ENCODE measurements at places on chromosomes 1 and 21.

DNA sequence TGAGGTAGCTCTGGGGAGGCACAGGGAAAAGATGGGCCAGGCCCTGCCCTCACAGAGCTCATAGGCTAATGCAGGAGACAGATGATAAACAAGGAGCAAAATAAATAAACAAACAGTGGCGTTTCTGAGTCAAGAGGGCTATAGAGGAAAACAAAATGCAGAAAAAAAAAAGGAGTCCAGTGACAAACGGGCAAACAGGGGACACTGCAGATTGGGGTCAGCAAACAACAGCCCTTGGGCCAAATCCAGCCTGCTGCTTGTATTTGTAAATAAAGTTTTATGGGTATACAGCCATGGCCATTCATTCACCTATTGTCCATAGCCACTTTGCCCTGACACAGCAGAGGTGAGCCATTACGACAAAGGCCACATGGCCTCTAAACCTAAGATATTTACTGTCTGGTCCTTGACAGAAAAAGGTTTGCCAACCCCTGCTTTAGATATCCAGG lies 19.1 kb upstream of the PINK1 start:
- DNase-seq = no peak

DNA sequence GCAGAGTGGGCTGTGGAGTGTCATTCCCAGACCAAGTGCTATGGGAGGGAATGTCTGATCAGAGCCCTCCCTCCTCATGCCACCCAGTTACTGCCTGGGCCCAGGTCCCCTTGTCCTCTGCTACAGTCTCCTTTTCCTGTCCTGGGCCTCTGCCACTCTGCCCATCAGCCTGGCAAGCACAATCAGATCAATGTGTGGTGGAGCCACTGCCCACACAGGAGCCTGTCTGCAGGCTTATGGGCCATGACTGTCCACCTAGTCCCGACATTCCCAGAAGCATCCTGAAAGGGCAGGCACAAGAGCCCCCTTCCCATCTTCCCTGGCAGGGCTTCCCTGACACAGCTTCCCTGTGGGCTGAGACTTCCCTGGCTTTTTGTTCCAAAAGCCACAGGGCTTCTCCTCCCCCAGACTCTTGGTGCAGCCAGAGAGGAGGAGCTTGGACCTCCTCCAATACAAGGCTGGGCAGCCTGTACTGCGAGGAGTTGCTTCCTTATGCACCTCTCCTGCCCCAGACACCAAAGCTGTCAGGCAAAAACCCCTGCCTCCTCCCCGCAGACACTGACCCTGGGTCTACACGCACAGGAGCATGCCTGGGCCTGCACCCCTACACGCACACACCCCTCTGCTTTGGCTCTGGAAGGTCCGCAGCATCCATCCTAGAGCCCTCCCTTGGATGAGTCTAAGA lies 29.2 kb upstream of the CNTN2 start:
- no peak for DNase-seq

DNA sequence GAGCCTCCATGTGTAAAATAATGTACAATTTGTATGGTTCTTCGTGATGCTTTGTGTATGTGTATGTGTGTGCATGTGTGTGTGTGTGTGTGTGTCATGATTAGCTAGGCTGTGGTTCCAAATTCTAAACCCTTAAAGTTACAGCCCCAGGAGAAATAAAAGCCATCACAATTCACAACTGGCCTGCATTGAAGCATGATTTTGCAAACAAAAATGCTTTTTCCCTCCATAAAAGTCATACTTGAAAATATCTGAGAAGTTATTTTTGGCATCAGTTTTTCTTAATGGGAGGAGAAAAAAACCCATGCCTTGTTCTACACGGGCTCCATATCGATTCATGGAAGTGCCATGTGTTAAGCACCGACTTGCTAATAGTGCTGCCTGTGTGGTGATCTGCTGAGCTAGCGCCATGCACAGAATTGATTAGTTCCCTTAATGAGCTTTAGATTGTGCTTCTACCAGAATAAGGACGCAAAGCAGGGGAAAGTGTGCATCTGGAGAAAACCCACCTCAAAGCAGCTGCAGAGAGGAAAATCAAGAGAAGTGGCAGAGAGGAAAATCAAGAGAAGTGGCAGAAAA lies 207.3 kb downstream of the DSCAM start:
- DNase-seq = no peak

DNA sequence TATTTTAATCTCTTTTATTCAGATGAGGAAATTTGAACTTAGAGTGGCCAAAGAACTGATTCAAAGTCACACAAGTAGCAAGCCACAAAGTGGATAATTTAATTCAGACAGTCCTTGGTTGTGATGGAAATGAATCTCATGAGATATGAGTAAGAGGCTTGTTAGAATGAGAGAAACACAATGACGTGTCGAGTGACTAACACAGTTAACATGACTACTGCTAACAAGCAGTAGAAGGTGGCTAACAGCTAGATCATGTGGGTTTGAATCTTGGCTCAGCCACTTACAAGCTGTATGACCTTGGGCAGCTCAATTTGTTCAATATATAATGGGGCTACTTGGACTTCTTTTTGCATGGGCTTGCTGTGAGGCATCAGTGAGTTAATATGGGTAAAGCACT lies 104.5 kb upstream of the LMO4 start:
- no peak for DNase-seq

- DNase-seq = no peak
These were observed 18.5 kb downstream of the PIK3R3 start for GRCh38 chr1:46113948-46114347.

DNA sequence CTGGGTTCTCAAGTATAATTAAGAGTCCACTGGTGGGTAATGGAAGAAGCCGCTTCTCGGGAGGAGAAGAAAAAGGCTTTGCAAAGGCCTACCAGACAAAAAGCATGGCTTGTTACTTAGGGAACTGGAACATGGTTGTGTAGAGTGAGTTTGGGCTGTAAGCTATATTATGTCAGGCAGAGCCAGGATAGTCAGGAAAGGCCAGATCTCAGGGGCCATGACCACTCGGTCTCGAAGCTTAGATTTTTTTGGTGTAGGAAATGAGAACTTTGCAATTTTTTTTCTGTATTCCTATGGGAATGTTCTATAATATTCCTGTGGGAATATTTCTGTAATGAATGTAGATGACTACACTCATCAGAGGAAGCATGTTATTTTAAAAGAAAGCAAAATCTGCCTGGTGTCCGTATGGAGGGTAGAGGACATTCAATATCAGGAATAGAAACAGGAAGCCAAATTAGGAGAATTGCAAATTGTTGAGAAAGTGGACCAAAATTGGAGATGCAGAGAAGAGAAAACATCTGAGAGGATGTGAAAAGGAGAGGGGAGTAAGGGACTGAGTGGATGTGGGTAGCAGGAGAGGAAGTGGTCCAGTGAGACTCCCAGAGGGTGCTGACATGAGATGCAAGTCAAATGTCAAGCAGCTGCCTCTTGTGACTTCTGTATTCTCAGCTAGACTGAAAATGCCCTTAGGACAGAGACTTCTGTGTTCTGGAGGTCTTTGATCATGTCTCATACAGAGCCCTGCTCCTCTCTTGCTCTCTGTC lies 45.2 kb upstream of the HAO2 start:
- no peak for DNase-seq

GRCh38 chr1:212149566-212149965 lies 114.0 kb downstream of the DTL start:
- DNase-seq = no peak

- no peak for DNase-seq
These were observed 101.9 kb upstream of the LBR start for GRCh38 chr1:225529726-225530125.

GRCh38 chr21:26032263-26032662 lies 138.3 kb downstream of the APP start:
- no peak for DNase-seq

GRCh38 chr1:23799570-23800399 lies 769 bp downstream of the GALE start:
- peak; percentile 32 for DNase-seq

DNA sequence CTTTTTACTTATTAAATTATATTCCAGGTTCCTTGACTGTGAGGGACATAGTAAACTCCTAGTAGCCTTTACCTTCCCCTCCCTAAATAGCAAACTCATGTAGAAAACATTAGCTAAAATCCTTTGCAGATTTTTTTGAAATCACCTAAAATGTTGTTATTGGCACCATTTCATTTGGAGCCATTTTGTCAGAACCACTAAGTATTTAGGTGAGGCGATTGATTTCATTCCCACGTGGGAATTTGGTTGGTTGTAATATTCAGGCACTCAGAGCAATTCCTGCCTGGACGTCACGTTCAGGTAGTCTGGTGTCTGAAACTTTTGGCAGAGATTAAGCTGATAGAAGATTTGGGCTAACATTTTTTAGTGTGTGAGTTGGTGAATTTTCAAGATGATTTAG lies 84.3 kb downstream of the CAMTA1 start:
- DNase-seq = no peak

GRCh38 chr1:54464477-54465146 lies 58.4 kb upstream of the SSBP3 start:
- no peak for DNase-seq

- peak; percentile 57 for DNase-seq
These were observed at the start of gene IFNLR1 for GRCh38 chr1:24186993-24187790. Gene IFNLR1, minus strand, starts transcription at chr1:24187289. Its CDS starts 41 bp downstream, at chr1:24187248.

DNA sequence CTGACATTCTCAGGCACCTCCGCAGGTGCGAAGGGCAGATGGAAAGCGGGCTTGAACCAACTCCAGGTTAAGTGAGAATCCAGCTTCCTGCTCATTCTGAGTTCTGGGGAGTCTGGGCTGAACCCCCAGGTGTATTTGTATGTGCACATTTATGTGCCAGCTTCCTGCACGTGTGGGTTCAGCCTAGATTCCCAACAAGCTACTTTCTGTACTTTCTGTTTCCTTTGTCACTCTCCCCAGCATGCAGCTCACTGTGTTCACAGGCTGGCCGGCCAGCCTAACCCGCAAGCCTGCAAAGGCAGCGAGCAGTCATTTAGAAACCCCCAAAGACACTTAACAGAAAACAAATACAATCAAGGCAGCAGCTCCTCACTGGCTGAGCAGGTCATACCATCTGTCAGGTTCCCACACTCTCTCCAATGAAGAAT lies 1.3 kb upstream of the IL19 start:
- DNase-seq = no peak

GRCh38 chr1:61935516-61935915 lies 193.2 kb downstream of the PATJ start:
- no peak for DNase-seq

- DNase-seq = no peak
These were observed 290.4 kb downstream of the AKT3 start for GRCh38 chr1:243559575-243560162.

- no peak for DNase-seq
These were observed 167.0 kb downstream of the C1orf21 start for GRCh38 chr1:184553845-184554244.

DNA sequence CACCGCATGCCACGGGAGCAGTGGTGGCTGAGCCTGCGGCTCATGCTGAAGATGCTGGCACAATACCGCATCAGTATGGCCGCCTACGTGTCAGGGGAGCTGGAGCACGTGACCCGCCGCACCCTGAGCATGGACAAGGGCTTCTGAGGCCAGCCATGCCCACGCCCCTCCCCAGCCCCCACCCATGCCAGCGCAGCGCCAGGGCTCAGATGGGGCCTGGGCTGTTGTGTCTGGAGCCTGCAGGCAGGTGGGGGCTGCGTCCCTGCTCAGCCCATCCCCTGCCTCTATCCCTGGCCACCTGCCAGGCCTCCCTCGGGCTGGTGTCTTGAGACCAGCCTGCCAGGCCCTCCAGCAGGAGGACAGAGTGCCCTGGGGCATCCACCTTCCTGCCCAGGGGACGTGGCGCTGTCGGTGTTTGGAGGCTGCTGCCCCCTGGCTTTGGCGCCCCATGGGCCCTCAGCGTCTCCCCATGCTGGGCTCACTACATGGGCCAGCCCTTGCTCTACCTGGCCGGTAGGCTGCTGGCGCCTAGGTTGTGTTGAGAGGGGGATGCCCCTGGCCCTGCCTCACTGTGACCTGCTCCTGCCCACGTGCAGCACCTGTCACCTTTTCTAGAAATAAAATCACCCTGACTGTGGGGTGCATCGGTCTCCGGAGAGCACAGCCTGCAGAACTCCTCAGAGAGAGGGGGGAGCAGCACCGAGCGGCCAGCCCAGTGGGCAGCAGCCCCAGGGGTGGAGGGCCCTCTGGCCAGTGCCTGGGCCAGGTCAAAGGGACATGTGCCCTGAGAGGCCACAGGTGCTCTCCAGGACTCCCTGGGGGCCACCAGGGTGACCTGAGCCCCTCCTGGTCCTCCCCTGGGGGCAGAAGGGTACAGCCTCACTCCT lies 12.2 kb downstream of the CFAP410 start:
- no peak for DNase-seq

DNA sequence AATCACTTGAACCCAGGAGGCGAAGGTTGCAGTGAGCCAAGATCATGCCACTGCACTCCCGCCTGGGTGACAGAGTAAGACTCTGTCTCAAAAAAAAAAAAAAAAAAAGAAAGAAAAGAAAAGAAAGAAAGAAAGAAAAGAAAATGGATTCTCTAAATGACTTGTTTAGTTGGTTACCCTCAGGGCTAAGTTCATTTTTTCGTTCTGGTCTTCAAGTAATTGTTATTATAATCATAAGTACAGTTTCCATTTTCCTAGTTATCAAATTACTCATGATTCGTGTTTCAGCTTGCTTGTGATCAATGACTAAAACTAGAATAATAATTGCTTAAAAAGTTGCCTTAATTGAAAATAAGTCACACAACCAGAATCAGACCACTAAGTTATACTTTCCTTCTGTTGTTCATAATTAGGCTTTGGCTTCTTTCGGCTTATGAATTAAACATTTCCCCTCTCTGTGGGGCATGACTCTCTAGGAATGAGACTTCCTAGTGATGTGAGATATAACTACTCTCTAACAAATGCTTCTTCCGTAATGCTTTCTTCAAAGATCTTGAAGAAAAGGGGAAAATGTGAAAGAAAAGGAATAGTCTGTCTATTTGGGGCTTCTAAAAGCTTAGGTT lies 9.6 kb upstream of the RLF start:
- no peak for DNase-seq

- no peak for DNase-seq
These were observed 141.8 kb upstream of the PBX1 start for GRCh38 chr1:164417016-164417704.

DNA sequence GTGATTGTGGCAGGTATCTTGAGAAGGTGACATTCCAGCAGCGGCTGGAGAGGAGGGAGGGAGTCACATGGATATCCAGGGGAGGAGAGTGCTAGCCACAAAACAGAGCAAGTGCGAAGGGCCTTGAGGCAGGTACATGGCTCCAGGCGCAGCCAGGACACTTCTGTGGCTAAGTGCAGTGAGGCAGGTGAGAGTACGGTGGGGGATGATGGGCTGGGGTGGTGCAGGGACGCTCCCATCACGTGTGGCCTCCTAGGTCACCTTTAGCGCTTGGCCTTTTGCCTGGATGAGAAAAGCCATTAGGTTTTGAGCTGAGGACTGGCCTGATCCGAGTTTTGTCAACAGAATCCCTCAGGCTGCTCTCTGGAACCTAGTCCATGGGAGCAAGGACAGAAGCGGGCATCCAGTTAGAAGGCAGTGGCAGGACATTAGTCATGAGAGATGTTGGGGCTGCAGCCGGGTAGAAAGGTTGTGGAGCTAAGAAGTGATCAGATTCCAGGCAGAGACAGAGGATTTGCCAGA lies 31.6 kb downstream of the SMYD2 start:
- no peak for DNase-seq

All from stimulated activated CD4-positive, alpha-beta T cell treated with anti-CD3 and anti-CD28 coated beads, Interleukin-12 subunit alpha, Interleukin-12 subunit beta, amount 100 ng/mL, for 24 hours (primary cell).